ENCODE measurements at places on chromosomes 2 and 18.

DNA sequence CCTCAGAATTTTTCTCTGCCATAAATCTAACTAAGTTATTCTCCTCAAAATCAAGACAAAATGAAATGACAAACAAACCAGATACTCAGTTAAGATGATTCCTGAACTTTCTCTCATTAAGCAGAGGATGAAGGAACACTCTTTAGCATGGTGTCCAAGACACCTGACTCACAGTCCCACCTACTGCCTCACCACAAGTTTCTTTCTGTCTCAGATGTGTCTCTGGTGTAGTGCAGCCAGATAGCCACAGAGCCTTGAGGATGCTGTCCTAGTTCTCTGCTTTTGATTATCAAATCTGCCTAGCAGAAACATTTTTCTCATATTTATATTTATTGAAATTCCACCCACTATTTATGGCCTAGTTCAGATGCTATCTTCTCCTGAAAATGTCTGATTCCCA lies 103.6 kb upstream of the TMEM200C start:
- DNase-seq = no peak

DNA sequence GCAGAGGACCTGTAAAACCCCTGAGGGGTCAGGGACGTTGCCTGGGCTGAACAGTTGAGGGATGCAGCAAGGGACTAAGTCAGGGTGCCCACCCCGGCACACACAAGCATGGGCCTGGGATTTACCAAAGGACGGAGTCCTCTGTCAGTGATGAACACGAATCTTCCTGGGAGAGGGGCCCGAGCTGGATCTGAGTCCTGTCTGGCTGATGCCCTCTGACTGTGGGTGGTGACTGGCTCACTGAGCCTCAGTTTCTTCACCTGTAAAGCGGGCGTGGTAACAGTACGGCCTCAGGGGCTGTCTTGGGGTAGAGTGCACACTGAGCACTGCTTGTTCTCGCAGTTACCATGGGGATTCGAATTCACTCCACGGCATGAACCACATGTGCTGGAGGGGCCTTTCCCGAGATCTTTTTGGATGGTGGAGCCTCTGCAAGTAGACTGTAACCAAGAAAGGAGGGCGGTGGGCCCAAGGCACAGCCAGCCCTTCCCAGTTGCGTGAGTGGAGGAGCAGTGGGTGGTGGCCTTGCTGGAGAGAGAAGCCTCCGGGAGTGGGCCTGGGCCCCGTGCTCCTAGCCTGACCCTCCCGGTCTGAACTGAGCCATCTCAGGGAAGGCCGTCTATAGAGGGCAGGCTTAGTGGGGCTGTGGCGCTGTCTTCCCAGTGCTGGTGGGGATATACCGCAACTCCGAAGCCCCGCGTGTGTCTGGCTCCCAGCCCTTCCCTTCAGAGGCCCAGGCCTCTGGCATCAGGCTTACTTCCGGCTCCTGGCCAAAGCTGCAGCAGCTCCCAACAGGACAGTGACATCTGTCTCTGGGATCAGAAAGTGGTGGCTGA lies 130.8 kb upstream of the HS6ST1 start:
- DNase-seq = no peak

DNA sequence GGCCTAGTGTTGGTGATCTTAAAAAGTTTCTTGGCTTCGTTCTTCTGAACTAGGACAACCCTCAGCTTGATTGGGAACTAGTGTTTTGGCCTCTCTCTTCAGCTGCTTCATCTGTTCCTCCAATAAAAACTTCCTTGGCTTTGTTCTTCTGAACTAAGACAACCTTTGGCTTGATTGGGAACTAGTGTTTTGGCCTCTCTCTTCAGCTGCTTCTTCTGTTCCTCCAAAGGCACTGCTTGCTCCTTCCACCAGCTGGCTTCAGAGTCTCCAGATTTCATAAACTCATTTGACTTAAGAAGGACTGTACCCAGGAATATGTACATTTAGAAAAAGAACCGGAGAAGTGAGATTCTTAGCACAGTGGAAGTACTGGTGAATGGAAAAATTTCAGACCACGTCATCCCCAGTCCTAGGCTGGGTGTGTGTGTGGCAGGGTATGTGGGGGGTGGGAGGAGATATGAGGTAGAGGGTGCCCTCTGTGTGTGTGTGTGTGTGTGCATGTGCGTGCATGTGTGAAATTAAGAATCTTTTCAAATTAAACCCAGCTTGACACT lies 20.4 kb downstream of the IL1R2 start:
- DNase-seq = no peak

- DNase-seq = peak; percentile 62
Observed at GRCh38 chr18:68735483-68736343, 20.8 kb upstream of the TMX3 start.

DNA sequence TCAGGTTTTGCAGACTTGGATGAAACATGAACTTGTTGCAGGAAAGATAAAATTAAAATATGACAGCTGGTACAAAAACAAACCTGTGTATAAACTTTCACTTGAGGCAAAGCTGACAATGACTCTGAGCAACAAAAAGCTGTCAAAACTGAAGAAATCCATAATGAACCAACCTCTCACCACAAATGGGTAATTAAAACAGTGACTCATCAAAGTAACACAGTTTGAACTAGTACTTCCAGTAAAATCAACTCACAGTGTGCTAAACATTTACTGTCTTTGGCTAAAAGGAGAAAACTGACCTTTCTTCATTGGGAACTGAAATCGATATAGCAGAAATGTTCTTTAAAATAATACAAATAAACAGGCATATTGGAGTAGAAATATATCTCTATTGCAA lies 209.7 kb downstream of the WDPCP start:
- DNase-seq = no peak

GRCh38 chr18:34697233-34697632 lies 12.9 kb upstream of the DTNA start:
- DNase-seq = no peak

DNA sequence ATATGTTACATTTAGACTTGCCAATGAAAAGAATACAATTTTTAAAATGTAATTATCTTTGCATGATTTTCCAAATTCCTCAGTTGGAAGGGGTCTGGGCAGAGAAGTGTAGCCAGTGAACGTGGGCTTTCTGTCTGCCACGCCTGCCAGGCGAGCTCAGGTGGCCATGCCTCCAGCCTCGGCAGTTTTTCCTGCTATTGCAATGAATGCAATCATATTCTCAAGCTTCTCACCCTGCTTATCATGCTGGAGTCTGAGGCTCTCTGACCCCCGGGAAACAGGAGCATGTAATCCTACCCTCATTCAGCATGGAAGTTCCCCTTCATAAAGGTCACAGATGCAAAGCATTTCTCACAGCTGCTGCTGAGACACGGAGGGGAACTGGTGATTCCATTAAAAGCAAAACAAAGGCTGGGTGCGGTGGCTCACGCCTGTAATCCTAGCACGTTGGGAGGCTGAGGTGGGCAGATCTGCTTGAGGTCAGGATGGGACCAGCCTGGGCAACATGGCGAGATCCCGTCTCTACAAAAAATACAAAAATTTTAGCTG lies 154.8 kb downstream of the MBP start:
- DNase-seq = no peak

- peak; percentile 8 for DNase-seq
Observed at GRCh38 chr2:28155627-28156026, 237.0 kb upstream of the FOSL2 start.

- DNase-seq = no peak
Observed at GRCh38 chr2:20094955-20095354, 43.5 kb upstream of the LAPTM4A start.

GRCh38 chr2:109467701-109468100 lies 146.1 kb downstream of the SEPTIN10 start:
- no peak for DNase-seq

DNA sequence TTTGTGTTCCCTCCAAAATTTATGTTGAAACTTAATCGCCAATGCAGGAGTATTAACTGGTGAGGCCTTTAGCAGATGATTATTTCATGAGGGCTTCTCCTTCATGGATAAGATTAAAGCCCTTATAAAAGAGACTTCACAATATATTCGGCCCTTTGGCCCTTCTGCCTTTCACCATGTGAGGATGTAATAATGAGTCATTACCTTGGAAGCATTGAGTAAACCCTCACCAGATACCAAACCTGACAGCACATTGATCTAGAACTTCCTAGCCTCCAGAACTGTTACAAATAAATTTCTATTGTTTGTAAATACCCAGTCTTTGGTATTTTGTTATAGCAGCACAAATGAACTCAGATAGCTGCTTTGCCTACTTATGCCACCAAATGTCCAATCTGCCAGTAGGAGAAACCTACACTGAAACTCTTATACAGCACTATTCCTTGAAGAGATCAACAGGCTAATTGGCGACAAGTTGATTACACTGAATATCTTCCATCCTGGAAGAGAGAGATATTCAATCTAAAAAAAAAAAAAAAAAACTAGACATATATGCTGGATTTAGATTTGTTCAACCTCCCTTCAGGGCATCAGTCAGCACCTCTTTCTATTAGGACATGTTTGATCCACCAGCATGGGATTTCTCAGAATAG lies 125.9 kb upstream of the COL5A2 start:
- DNase-seq = no peak

GRCh38 chr18:11909591-11910026 lies 1.5 kb upstream of the MPPE1 start:
- peak; percentile 26 for DNase-seq

DNA sequence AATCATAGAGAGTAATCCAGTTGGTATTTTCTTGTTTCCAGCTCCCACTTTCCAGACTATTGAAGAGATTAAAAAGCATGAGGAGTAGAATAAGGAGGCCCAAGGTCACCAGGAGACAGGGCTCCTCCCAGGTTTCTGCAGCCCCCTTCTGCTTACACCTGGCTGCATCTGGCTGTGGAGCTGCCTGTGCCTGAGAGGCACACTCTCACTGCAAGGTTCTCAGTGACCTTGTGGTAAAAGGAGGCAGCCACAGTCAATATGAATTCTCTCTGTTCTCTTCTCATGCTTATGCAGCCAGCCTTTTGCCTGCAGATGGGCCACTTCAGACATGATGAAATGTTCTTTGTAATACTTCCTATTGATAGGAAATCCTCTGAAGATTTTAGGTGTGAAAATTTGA lies 233.7 kb downstream of the MYO3B start:
- DNase-seq = no peak

- no peak for DNase-seq
Observed at GRCh38 chr2:172366596-172367150, 60.7 kb upstream of the ITGA6 start.

DNA sequence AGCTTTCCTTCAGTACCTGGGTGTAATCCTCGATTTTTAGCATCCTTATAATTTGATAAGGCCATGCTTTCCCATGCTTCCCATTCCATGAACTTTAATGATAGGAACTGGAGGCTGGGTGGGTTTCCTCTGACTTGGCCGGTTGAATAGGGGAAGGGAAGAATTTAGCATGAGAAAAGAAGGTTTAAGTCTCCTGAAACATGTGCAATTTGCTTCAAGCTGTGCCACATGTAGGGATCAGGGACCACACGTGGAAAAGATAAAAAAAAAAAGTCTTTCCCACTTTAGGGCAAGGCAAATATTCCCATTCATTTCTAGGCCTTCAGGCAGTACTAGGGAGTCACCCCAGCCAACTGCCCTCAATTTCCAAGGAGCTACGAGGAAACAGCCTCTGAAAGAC lies 900.3 kb downstream of the DSC3 start:
- DNase-seq = no peak

Data from AML-193 (cell line).